ENCODE measurements at places on chromosomes 7 and 10.
A peak's percentile ranks its signal among the peaks of the same experiment; 100 is the strongest.

GRCh38 chr10:49165821-49166483 is 22.2 kb downstream of the TMEM273 start:
- DNase-seq, result no peak

- no peak for DNase-seq
Observed at GRCh38 chr10:109275960-109276359, 647.4 kb downstream of the XPNPEP1 start.

GRCh38 chr10:119535305-119535704 is 7.2 kb downstream of the RGS10 start:
- DNase-seq, result no peak

DNA sequence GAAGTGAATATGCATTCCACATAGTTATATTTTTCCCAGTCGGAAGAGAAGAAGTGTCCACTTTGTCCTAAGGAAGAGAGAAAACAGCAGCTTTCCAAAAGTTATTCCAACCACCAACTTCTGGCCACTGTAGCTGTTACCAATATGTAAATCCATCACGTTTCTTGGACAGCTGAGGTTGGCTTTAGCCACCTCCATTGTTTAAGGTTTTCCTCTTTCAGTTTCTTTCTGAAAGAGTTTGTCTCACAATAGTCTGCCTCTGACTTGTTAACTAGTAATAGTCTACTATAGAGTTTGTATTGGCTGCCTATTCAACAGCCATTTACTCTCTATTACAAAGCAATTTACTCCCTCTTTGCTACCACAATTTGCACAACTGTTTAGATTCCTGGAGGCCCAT is 457.6 kb upstream of the LRRN3 start:
- no peak for DNase-seq

GRCh38 chr10:88190123-88190522 is 326.7 kb downstream of the PTEN start:
- no peak for DNase-seq

DNA sequence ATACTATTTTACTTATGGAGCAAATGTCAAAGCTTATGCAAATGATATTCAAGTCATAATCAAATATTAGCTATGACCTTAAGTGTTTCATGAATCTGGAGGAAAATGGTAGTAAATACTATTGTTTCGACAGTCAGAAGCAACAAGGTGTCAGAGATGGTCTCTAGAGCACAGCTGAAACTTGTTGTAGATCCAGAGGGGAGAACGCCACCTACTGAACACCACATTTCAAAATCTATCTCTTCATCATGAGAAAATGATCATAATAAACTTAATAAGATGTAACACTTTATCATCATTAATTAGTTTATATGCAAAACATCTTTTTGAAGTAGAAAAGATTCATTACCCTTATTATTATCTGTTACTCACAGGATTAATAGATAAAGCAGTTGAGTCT is 418.7 kb downstream of the GATA3 start:
- no peak for DNase-seq

DNA sequence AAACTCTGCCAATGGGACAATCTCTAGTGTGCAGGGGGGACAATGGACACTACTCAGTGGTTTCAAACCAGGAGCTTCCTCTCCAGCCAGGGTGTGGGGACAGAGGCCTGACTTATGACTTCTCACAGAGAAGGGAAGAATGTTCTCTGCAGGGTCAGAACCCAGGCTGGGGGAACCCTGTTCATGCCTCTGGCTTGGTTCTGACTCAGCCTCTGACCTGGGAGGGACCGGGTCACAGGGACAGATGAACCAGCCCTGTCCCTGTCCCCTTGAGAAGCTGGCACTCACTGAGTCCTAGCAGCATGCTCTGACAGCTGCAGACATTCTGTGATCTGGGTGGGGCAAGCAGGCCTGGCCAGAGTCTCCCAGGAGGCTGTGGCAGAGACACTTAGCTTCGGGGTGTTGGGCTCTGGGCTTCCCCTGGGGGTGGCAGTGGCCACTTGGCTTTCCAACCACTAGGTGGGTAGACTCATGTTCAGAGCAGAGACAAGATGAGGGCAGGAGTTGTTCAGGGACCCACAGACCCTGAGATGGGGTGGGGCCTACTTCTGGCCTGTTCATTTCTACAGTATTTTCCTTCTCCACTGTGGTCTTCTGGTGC is 13.6 kb downstream of the TSPAN15 start:
- DNase-seq, result no peak

DNA sequence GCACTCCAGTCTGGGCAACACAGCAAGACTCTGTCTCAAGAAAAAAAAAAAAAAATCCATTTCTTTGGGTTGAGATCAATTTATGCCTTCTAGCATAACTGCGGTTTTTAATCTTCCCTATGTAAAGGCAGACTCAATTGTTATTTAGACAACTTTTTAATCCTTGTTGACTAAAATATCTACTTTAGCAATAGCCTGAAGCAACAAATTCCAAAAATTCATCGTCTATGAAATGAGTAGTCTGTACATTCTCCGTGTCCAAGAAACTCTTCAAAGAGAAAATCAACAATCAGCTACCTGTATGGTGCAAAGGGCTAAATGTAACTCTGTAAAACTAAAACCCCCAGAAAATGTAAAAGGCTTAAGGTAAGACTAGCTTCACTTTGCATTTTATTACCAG is 22.8 kb downstream of the LAMB1 start:
- DNase-seq, result no peak

- DNase-seq, result peak; percentile 77
Observed at GRCh38 chr7:73892003-73892999, 31.3 kb downstream of the TMEM270 start.

GRCh38 chr10:34504534-34504933 is 310.6 kb downstream of the PARD3 start:
- DNase-seq, result peak; percentile 79

DNA sequence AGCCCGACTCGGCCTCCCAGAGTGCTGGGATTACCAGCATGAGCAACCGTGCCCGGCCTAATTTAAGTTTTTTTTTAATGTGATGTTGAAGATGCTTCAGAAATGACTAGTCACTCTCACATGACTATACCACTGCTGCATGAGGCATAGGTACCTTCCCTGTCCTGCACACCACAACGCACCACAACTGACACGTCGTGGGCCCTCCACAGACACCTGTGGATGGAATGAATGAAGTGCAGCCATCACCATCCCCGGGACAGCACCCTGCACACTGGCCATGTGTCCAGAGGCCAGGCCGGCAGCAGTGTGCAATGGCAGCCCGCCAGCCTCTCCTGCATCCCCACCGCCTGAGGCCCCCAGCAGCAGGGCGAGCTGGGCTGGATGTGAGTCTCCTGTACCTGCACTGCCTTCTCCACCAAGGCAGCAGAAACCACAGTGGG is 55.1 kb downstream of the VOPP1 start:
- DNase-seq, result no peak

DNA sequence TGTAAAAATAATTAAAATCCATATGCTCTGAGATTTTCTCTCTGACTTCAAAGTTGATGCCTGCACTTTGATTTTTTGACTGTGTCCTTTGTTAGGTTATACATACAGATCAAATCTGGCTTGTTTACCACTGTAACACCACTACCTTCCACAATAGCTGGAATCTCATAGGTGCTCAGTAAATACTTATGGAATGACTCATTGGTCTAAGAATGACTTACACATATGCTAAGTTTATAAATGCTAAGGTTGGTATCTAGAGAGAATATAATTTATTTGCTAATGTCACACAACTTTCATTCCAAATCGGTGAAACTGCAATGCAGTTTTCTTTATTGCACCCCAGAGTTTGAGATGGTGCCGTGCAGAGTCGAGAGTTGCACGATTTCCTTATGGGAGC is 578.5 kb downstream of the SH2D4B start:
- no peak for DNase-seq

- no peak for DNase-seq
Observed at GRCh38 chr10:128241023-128241422, 114.8 kb upstream of the MKI67 start.

DNA sequence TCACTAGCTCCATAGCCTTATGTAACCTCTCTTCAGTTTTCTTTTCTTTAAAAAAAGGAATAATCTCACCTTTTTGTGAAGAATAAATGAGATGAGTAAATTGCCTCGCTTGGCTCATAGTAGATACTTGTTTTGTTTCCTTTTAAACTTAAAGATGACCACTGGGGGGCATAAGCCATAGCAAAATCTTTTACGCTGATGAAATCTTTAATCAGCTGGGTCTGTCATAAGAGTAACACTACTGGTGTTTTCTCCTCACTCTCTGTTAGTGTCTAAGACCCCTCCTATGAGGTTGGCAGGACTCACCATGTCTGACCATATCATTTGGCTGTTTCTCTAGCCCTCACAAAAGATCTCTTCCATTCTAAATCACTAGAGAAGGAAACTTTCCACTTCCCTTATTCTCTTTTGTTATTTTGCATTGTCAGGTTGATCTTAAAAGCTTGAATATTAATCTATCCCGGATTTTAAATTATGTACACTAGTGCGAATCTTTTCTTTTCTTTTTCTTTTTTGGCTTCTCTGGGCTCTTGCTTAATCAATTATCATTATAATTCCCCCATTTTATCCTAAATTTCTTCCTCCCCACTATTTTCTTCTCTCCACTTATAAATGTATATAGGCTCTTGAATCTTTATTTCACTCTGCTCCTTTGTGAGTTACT is 12.5 kb downstream of the STAG3 start:
- peak; percentile 35 for DNase-seq

GRCh38 chr10:117216611-117217195 is 19.4 kb downstream of the KCNK18 start:
- peak; percentile 92 for DNase-seq

DNA sequence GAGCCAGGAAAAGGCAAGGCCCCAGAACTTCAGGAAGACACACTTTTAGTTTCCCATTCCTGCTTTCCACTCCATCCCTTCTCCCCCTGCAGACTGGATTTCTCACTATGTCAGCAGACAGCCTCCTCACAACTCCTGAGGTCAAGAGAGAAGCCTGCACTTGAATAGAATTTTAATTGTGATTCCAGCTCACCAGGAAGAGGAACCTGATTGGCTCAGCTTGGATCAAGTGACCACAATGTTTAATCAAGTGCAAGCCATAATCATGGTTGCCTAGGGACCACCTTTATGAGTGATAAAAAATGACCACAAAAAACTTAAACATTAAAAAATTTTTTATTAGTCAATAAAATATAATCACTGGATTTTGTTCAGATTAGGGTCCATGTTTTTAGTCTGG is 244.7 kb upstream of the RHOBTB1 start:
- DNase-seq, result no peak

DNA sequence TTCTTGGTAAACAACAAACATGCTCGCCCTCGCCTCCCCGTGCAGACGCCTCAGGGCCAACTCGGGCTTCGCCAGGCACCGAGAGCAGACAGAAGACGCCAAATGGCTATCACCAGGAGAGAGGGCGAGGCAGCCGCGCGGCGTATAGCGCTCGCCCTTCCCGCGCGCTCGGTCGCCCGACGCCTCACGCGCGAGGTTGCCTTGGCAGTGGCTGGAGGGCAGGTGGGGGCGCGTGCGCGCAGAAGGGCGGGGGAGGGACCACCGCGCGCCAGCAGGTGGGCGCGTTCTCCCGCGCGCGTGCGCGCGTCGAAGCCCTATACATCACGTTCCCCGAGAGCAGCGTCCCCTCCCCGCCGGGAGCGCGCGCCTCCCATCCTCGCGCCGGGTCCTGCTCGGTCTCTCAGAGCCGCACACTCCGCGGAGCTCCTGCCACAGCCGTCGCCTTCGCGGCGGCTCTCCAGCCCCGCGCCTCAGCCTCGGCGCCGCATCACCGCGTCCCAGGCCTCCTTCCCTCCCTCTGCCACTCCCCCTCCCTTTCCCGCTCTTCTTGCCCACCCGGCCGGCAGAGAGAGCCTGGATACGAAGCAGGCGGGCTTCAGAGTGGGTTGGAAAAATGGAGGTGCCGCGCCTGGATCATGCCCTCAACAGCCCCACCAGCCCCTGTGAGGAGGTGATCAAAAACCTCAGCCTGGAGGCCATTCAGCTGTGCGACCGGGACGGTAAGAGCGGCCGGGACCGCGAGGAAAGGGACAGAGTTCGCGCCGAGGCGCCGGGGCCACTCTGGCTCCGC is at the start of gene PHYHIPL:
Gene PHYHIPL, plus strand, starts transcription at position 403 of the 790 bp plus-strand sequence. Its CDS starts 211 bp downstream, at position 614.
- peak; percentile 54 for DNase-seq

DNA sequence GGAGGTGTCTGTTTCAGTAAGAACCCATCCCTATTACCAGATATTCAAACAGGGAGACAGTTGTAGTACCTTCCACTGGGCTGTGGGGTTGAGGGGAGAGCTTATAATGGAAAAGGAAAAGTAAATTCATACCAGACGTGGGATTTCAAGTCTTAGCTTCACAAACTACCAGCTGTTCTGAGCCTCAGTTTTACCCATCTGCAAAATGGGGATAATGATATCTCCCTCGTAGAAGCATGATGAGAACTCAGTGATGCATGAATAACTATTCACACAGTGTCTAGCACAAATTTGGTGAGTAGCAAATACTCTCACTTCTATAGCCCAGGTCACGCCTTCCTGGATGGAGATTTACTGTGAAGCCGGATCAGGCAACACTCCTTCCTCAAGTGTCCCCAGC is 29.1 kb upstream of the IKZF1 start:
- no peak for DNase-seq

DNA sequence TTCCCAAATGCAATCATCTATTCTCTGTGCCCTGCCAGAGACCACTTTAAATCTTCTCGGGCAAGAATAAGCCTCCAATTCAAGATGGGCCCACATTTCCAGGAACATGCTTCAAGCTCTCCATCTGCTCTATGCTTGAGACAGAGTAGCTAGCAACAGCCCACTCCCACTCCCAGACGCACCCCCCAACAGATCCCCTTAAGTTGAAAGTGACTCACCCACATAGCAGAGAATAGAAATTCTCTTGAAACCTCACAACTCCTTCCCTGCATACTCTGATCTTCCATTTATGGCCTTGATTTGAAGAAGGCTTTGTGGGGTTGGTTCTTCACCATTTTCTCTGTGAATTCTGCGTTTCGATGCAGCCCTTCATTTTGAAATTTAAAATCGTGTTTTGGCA is 604.0 kb downstream of the INHBA start:
- no peak for DNase-seq

GRCh38 chr10:130191380-130191779 is 55.2 kb downstream of the GLRX3 start:
- DNase-seq, result no peak

DNA sequence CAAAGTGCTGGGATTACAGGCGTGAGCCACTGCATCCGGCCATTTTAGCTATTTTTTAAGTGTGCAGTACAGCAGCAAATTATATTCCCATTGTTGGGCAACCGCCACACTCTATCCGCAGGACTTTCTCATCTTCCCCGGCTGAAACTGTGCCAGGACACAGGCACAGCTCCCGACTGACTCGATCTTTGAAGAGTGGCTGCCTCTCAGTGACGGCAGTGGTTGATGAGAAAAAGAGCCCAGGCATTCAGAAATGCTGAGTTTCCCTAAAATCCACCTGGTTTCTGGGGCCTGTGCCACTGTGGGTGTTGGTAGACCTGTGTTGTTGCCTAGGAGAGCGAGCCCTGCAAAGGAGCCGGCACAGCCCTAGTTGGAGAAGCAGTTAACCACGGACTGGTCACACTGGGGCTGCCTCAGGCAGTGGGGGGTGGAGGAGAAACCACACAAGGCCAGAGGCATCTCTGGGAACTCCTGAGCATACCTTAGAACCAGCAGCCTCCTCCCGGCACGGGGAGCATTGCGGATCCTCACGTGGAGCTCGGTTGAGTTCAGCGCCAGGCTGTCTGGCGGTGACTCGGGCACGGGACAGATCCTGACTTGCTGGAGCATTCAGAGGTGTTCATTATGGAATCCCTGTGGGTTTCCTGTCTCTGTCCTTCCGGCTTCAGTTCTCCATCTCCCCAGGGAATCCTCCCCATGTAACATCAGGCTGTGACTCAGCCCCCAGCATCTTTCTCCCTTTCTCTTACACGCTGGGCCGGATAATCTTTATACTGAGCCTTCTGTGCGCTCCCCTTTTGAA is 16.2 kb downstream of the PFKFB3 start:
- DNase-seq, result peak; percentile 89
